ENCODE measurements at places on chromosomes 7 and 10. TPM values are rescaled to one million over a fixed set of nuclear protein-coding genes. Genes with fewer than 3 reads are reported as not detected.

Gene OPN4
- total RNA-seq = not detected

Gene LRRC17
- total RNA-seq = 907 TPM

Gene BBS9
- 16.2 TPM for total RNA-seq

Gene ODAD2
- total RNA-seq = 0.16 TPM

Gene COL28A1
- total RNA-seq = 2.2 TPM

Gene OPALIN
- total RNA-seq = not detected

Gene ACTA2
- 1,010 TPM for total RNA-seq

Gene ELMO1
- total RNA-seq = 0.13 TPM

Gene HGF
- 5.3 TPM for total RNA-seq

Gene DHTKD1
- 15.0 TPM for total RNA-seq

Gene RAPGEF5
- 0.24 TPM for total RNA-seq

Gene MAP3K8
- total RNA-seq = 7.2 TPM

Gene ANXA8
- total RNA-seq = not detected

DNA sequence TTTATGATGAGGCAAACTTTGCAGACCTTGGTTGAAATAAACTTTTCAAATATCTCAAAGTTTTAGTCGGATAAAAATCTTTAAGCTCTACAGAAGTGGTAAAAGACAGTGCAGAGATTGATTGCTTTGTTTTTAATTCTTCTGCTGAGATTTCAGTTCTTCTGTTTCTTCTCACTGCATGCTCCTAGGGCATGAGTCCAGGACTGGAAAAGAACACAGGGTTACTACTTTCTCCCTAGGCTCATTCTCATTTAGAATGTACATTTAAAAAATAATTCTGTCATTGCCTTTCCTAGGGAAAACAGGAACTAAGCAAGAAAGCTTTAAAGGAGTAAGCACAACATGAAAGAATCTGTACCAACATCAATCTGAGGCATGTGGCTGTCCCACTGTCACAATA is 256.7 kb upstream of the DGKB start:
- DNase-seq = no peak

DNA sequence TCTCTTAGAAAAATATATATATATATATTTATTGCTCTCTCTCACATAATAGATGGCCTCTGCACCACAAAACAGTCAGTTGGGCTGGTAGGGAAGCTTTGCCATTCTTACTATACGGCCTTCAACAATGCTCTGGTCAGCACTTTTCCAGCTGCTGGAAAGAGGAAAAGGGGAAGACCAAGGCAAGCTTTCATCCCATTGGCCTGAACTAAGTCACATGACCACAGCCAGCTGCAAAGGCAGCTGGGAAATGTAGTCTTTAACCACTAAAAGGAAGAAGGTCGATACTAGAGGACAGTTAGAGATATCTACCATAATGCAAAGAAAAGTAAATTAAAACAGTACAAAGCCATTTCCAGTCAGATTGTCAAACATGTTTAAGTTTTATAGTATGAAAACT is 58.4 kb upstream of the MACROH2A2 start:
- peak; percentile 34 for DNase-seq

DNA sequence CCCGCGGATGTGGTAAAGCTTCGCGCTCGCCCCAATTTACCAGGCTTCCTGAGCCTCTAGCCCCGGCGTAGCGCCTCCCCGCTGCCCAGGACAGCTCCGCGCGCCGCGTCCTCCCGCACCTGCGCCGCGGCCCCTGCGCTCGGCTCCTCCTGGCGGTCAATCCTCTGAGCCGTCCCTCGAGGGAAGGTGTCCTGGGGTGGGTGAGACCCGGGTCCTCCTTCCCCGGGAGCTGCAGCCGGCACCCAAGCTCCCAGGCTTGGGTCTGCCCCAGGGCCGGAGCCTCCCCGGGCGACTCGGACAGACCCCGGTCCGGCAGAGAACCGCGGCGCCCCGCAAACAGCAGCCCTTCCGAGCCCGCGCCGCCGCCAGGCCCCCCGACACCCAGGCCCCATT is 512 bp downstream of the OSBPL3 start:
- DNase-seq = peak; percentile 87

GRCh38 chr7:47651355-47652317 is 69.7 kb upstream of the TNS3 start:
- peak; percentile 90 for DNase-seq

GRCh38 chr7:95631527-95631926 is 35.2 kb upstream of the PDK4 start:
- DNase-seq = no peak

DNA sequence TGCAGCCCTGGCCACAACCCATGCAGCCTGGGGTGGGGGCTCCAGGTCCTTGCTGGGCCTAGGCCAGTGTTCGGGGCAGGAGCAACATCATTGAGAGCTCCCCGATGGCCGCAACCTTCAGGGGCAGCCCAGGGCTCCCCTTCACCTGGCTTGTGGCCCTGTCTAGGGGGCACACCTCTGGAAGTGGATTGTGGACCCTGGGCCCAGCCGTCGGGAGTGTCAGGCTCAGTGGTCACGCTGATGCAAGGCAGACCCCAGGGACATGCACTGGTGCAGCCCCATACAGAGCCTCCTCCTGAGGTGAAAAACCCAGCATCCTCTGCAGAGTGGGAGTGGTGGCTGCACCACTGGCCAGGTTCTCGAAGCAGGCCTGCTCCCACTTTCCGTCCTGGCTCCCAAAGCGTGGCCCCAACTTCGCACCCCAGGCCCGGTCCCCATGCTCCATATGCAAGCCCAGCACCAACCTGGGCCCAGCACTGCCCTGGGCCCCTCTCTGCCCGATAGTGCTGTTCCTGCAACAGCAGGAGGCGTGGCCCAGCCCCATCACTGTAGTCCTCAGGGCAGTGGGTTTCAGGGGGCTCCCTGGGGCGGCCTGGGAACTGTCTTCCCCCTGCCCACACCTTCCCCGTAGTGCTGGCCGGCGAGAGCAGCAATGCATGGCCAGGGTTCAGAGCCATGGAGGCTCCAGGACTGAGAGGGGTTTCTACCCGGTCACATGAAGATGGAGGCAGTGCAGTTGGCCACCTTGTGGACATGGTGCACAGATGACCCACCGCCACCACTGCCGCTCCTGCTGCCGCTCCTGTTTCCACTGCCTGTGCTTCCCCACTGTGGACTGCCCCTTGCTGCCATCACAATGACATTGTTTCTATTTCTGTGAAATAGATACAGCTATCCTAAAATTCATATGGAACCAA is 303.9 kb upstream of the NRG3 start:
- DNase-seq = no peak

- DNase-seq = peak; percentile 76
Measured at GRCh38 chr10:78623578-78624215, 445.1 kb upstream of the ZMIZ1 start.

GRCh38 chr10:33638374-33638773 is 303.9 kb upstream of the NRP1 start:
- DNase-seq = no peak

- DNase-seq = no peak
Measured at GRCh38 chr10:103433858-103434257, 18.3 kb downstream of the CALHM2 start.

- DNase-seq = no peak
Measured at GRCh38 chr10:59563531-59563930, 146.1 kb downstream of the SLC16A9 start.

DNA sequence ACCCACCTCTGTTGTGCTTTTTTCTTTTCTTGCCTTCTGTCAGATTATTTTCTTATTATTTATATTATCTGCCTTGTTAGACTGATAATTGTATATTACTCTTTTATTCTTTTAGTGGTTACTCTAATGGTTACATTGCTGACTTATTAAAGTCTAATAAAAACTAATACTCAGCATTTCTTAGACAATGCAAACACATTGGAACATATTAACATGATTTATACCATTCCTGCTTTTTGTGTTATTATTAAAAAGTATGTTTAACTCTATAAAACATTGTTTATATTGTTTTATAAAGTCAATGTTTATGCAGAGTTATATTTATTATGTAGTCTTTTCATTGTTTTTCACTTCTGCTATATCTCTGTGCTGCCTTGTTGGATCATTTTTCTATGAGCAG is 68.0 kb upstream of the CACNA2D1 start:
- DNase-seq = no peak

GRCh38 chr7:73888959-73889358 is 28.0 kb downstream of the TMEM270 start:
- DNase-seq = no peak

- DNase-seq = no peak
Measured at GRCh38 chr10:1933215-1933614, 195.9 kb upstream of the ADARB2 start.

- peak; percentile 5 for DNase-seq
Measured at GRCh38 chr10:24310104-24310503, 101.2 kb downstream of the KIAA1217 start.

DNA sequence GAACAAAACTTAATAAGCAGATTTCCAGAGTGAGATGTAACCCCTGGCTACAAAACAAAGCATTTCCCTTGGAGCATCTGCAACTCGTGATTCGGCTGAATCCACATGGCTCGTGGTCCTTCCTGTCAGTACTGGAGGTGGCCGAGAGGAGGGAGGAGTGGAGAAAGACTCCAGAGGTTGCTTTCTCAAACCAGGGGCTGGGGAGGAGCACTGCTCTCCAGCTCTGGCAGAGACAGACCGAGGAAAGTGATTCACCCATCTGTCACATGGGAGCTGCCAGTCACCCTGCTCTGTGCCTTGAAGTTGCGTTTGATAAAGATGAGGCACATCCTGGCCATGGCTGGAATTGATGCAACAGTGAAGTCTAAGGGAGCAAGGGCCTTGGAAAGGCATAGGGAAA is 72.7 kb downstream of the COL13A1 start:
- peak; percentile 57 for DNase-seq

- DNase-seq = peak; percentile 88
Measured at GRCh38 chr7:28020302-28020940, 160.2 kb downstream of the JAZF1 start.

DNA sequence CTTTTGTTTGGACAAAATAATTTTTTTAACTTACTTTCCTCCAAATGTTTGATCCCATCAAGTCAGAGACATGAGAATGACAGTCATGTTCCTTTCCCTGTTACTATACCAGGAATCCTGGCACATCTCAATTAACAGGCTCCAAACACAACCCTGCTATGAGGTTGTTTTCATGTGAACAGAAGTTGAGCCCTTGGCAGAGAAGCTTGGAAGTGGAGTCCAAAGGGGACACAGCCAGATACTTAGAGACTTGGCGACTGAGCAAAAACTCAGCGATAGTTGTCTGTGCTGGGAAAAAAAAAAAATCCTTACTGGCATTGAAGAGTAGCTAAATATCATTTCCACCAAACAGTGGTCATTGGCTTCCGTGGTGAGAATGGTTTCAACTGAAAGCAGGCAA is 12.8 kb downstream of the TUBAL3 start:
- DNase-seq = no peak

- DNase-seq = no peak
Measured at GRCh38 chr10:34670081-34670480, 145.0 kb downstream of the PARD3 start.

DNA sequence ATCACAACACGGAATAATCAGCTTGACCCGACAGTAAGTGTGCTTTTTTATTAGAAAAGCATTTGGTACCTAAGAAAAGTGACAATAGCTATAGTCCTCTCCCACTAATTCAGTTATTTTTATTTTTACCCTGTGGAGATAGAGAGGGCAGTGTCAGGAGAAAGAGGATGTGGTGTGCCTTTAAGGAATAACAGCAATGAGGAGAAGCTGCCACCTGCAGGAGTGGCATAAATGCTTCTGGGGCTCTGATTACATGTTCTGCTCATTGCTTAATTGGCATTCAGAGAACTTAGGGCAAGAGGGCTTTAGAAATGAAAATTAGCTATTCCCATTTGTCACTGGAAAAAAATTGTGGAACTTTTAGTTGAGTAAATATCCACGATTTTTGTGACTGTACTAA is 60.1 kb downstream of the DENND11 start:
- DNase-seq = no peak

DNA sequence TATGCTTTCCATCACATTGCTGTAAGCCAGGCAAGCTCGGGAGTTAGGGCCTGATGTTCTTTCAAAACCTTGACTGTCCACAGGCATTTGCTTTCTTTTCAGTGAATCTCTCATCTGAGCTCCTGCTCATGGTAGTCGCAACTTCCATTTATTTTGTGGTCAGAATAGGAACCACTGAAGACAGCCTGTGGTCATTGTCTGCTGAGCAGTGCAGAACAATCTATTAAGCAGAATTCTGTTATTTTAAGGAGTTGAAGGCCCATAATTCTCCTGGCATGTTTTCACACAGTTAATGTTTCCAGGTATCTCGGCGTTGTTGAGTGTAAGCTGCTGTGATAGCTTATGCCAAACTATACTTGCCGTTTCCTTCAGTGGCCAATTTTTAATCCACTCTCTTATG is 491.1 kb upstream of the AKR1E2 start:
- peak; percentile 20 for DNase-seq

DNA sequence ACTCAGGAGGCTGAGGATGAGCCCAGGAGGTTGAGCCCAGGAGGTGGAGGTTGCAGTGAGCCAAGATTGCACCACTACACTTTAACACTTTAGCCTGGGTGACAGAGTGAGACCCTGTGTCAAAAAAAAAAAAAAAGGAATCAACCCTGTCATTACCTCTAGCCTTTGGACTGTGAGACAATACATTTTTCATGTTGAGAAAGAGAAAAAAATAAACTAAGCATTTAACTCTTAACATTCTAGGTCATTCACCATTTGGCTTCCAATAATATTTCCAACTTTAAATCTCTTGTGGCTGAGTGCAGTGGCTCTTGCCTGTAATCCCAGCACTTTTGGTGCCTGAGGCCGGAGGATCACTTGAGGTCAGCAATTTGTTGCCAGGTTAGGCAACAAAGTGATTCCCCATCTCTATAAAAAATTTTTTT is 41.9 kb upstream of the TPST1 start:
- DNase-seq = no peak

DNA sequence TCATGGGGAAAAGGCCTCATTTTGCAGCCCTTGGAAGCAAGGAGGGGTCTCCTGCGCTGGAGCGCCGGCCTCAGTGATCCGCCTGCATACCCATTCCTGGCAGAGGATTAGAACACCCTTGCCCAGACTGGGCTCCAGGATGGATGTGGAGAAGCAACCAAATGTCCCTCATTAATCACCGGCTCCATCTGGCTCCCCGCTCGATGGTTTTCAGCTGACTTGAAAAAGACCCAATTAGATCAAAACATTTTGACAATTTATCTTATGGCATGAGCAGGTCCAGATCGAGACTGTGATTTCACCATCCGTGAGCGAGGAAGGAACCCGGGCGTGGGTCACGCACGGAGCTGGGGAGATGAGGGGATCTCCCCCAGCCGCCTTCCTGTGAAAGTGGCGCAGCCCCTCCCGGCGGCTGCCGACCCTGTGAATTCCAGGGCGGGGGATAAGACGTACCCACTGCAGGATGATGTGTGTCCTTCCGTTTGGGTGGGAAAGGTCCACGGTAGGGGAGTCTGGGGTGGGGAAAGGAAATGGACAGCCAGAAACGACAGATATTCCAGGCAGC is 141.6 kb downstream of the EMX2 start:
- no peak for DNase-seq

GRCh38 chr7:127959770-127960169 is 71.5 kb downstream of the LRRC4 start:
- DNase-seq = no peak

DNA sequence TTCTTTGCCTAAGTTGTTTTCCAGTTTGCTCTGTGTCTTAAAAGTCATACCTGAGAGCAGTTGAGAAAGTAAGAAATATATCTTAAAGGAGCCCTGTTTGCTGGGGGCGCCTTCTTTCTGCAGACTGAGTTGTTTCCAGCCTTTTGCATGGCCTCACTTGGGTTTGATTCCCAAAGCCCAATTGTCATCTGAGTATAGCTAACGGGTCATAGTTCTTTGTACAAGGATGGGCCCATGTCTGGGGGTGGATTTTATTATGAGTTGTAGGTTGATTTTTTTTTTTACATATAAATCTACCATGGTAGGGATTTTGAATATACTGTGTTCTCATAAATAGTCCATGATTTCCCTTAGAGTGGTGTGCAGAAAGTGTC is 318.7 kb upstream of the LRGUK start:
- no peak for DNase-seq

Measured in myocyte (in vitro differentiated cells).